ENCODE measurements at places on chromosomes 5 and 9.

GRCh38 chr9:122131401-122132001, 28.1 kb downstream of the NDUFA8 start:
- DNase-seq: no peak

GRCh38 chr9:4297151-4297785, 2.6 kb downstream of the GLIS3 start:
- no peak for DNase-seq

GRCh38 chr5:178376921-178377582, 144.4 kb upstream of the PHYKPL start:
- DNase-seq: no peak

DNA sequence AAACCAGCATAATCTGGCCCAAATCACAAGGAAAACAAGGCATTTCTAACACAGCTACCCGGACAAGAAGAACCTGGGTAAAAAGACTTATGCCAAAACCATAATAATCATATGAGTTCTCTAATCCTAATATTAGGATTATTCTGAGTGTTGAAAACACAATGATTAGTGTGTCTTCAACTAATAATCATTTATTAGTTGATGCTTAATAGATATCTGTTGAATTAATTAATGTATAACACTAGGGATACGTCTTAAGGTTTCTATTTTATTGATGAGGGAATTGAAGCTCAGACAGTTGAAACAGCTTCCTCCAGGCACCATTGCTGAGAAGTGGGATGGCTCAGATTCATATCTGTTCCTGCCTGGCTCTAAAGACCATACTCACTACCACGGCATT, 112.2 kb downstream of the DOCK2 start:
- DNase-seq: no peak

- DNase-seq: no peak
These were observed 23.3 kb upstream of the EEIG1 start for GRCh38 chr9:128003966-128004604.

Data from GM12878 (cell line).